ENCODE measurements at places on chromosomes 2 and 18.

DNA sequence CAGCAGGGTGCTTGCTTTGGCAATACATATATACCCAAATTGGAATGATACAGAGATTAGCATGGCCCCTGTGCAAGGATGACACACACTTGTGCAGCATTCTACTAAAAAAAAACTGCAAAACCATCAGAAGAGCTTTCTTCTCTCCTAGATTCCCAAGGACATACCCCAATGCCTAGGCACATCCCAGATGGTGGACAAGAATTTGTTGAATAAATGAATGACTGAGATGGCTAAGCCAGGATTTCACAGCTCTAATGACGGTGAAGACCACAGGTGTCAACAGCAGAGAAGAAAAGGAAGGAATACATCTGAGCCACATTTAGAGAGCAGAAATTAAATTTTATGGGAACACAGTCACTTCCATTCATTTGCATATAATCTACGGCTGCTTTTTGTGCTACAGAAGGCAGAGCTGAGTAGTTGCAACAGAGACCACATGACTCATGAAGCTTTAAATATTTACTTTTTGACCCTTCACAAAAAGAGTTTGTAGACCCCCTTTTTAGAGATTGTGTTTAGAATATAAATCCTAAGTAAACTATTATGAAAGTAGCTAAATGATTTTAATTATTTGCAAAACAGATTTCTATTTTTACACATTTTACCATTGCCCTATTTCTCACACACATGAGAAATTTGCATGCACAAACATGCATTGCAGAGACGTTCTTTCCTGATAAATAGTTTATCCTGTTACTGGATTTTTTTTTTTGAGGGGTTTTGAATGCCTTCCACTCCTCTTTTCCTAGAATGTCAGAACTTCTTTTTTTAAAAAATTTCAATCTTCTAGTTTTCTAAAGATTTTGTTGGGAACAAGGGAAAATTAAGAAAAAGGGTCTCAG is 119.0 kb downstream of the PMAIP1 start:
- DNase-seq = no peak

GRCh38 chr2:61536180-61536571 is 2.0 kb downstream of the XPO1 start:
- no peak for DNase-seq

GRCh38 chr2:43814711-43815110 is 23.9 kb downstream of the ABCG5 start:
- no peak for DNase-seq

DNA sequence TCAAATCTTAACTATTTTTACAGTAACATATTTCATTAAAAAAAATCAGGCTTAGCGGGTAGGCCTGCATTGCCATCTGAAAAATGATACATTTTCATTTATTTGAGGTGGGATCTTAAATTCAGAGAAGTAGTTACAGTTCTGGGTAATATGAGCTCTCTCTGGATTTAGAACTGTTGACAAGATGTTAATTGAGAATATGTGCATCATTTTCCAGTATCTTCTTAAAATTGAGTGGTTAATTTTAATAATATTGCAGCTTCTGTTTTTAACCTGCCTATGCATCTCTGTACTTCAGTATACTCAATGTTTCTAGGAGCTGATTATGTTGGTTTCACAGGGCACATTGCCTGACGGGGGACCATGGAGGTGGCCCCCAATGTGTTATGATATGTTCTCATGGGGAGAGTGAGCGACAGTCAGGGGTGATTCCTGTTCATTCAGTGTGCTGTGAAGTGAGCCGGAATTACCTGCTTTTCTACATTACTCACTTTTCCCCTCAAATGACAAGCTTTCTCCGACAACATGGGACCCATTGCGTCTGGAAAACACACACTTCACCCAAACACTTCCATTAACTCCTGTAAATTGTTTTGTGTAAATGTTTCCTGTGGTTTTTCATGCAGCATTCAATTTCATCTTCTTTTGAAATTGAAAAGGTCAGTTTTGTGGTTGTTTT is 406.2 kb downstream of the MTX2 start:
- no peak for DNase-seq

DNA sequence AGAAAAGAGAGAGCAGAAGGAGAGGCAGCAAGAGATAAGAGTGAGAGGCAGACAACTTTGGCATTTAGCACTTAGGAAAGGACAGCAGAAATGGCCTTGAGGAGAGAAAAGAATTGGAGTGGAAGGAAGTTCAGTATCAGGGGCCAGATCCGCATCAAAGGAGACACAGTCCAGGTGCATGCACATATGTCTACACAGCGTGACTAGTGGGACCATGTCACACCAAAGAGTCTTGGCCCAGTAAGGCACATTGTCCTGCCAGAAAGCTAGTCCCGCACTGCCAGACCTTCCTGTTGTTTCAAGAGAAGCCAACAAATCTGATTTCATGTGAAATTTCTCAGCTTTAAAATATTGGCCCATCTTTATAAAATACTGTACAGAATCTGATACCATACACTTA is 8.5 kb upstream of the STK39 start:
- no peak for DNase-seq

GRCh38 chr2:16250466-16250865 is 310.1 kb downstream of the MYCN start:
- DNase-seq = no peak

GRCh38 chr2:172438741-172439508 is 11.5 kb downstream of the ITGA6 start:
- peak; percentile 23 for DNase-seq

DNA sequence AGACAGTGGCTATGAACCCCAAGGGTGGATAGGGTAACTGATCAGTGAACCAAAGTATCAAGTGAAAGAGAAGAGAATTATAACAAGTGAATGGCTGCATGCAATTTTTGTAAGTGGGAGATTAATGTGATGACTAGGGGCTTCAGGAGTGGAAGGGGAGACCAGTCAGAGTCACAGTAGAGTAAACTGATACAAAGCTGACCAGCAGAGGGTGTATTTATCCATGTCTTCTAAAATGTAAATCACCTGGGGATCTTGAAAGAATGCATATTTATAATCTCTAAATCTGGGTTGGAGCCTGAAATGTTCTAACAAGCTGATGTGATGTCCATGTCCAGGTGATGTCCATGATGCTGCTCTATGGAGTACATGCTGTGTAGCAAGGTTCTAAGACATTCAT is 1351.3 kb upstream of the CHAC2 start:
- DNase-seq = no peak

DNA sequence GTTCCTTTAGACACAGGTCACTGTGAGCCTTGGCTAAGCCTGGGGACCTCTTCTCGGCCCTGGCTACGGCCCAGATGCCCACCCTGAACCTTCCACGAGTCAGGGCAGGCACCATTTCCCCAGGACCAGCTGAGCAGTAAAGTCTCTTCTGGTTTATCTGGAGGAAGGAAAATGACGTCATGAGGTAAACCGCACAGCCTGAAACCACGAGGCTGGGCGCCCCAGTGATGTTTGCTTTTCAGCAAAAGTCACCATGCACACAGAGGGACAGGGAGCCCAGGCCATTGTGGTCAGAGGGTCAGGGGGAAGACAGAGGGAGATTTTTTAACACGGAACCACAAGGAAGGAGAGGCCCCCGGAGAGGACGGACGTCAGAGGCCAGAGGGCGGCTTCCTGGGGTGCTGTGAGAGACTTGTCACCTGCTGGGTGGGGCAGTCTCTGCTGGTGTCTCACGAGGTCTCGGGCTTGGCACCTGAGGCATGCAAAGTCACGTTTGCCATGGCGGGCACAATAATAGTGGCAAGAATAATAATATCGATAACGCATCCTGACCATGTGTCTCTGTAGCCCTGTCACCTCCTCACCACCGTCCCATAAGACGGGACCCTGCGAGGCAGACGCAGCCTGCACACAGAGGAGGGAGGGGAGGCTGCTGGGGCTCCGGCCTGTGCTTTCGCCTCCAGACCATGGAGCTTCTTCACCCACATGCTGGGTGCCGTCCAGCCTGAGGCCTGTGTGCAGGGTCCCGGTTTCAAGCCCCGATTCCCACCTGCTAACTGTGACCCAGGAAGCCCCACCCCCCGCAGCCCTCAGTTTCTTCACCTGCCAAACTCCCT is 33.2 kb upstream of the FOSL2 start:
- peak; percentile 38 for DNase-seq

DNA sequence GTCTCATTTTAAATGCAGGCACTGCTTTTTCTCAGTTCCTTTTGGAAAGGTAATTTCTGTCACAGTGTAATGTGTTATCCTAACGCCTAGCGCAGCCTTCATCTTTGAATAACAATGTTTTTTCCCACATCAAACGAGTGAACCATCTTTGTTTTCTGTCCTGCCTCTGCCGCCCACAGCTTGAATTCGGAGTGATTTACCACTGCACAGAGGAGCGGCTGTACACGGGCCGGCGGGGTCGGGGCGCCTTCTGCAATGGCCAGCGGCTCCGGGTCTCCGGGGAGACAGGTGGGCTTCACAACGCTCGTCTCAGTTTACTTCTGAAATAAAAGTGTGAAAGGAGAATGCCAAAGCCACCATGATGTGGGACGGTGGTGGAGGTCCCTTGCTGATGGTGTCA is 32.8 kb downstream of the IMPA2 start:
- DNase-seq = no peak

- DNase-seq = no peak
Measured at GRCh38 chr2:217231212-217231611, 371.3 kb upstream of the TNP1 start.

- DNase-seq = no peak
Measured at GRCh38 chr2:38592951-38593350, 9.8 kb downstream of the HNRNPLL start.

- DNase-seq = no peak
Measured at GRCh38 chr2:68878753-68879152, 7.6 kb upstream of the BMP10 start.

DNA sequence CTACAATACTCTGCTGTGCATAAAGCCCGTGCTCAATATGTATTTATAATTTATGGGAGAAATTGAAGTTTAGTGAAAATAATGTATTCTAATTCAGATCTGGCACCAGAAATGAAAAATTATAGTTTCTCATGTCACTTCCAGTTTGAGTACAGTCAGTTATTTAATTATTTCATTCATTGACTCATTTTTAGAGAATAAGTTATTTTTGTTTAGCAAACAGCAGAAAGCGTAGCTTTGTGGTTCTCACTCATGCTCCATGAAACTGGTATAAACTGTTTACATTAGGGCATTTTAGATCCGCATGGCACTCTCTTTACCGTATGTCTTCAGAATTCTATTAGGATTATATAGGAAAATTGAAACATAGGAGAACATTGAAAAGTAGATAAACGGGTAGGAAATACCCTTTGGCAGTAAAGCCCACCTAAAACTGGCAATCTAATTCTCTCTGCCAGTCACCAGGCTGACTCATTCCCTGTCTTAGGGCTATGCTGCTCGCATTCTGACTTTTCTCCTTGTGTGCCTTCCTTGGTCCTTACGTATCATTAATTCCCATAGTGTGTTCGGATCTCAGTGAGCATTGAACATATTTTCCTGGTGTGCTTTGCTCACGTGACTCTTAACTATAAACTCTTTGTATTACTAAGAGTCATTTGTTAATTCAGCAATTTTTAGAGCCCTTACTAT is 106.0 kb downstream of the ZNF236 start:
- no peak for DNase-seq

DNA sequence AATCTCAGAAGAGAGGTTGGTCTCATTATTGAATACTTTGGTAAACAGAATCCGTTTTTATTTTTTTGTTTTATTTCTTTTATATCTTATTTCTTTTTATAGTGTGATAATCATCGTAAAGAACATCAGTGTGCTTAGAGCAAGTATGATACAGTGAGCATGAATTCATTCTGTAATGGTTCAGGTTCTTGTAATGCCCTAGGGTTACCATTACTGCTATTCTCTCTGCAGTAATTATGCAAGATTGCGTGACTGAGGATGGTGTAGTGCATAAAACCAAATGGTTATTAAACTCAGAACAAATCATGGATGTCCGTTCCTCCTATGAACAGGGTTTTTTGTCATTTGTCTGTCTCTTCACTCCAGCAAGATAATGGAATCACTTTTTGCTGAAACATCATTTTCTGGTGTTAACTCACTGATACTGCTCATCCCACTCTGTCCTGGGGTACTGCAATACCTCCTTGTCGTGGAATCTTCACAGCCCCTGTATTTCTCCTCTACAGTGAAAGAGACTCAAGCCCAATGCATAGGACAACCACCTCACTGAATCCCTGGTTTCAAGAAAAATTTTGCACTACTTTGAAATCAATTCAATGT is 274.8 kb upstream of the ST6GAL2 start:
- DNase-seq = no peak

DNA sequence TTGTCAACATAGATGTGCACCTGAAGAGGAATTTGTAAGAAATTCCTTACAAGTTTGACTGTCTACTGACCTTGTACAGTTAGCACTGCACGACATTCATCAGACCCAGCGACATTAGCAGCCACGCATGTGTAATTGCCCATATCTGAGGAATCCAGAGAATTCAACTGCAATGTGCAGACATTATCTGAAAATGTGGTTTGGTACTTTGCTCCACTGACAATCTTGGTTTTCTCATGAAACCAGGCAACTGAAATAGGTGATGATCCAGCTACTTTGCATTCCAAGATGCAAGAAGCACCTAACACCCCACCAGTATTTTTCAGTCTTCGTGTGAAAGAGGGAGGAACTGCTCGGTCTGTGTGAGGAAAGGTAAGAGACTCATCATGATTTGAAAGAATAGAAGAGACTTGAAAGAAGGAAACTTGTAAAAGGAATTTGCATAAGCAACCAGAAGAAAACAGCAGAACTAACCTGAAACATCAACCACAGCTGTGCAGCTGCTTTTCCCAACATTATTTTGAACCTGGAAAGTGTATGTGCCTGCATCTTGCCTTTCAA is 83.4 kb downstream of the TTN start:
- DNase-seq = no peak

GRCh38 chr2:39203382-39203781 is 40.4 kb downstream of the CDKL4 start:
- DNase-seq = no peak

- no peak for DNase-seq
Measured at GRCh38 chr2:226554701-226555100, 244.9 kb downstream of the IRS1 start.

DNA sequence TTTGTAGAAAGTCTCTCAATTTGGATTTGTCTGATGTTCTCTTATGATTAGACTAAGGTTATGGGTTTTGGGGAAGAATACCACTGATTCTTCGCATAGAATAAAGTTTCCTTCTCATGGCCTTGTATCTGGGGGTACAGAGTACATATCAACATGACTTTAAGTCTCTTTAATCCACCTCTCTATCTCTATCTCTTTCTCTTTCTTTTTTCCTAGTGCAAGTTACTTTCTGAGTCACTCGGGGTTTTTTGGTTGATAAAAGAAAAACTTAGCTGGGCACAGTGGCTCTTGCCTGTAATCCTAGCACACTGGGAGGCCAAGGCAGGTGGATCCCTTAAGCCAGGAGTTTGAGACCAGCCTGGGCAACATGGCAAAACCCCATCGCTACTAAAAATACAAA is 100.1 kb upstream of the MAP4K3 start:
- no peak for DNase-seq

GRCh38 chr2:171545086-171545485 is 22.8 kb downstream of the CYBRD1 start:
- DNase-seq = no peak

Measured in heart right ventricle (tissue), 16 donors.